Amygdala (tissue), 56 donors: ENCODE measurements at places on chromosomes 11 and 22.

DNA sequence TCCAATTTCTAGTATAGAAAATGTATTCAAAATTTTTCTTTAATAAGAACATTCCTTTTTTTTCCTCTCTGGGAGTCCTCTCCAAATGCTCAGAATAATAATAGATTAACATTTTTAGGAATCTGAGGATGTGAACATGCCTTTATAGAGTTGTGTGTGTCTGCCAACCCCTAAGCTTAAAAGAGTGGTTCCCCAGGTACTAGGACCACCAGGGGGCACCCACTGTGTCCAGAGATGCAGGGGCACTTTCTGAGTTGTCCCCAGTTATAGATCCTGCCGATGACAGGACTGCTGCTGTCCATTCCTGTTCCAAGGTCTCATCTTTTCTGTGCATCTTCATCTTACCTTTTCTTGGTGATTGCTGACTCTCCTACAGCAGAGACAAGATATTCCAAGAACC, 27.0 kb upstream of the MICAL2 start:
- DNase-seq: no peak

GRCh38 chr11:75100314-75100713, 3.6 kb upstream of the OR2AT4 start:
- no peak for DNase-seq

GRCh38 chr11:86987679-86988078, 32.5 kb upstream of the FZD4 start:
- DNase-seq: no peak

- DNase-seq: peak; percentile 88
Measured at GRCh38 chr22:43151251-43152002, at the start of gene TSPO. Gene TSPO (plus strand): TSS chr22:43151559. CDS start chr22:43159239, 7,680 bp downstream.

- DNase-seq: no peak
Measured at GRCh38 chr22:39526736-39527171, 5.8 kb downstream of the RPS19BP1 start.

GRCh38 chr11:35998634-35999033, 54.8 kb downstream of the LDLRAD3 start:
- no peak for DNase-seq

- DNase-seq: no peak
Measured at GRCh38 chr22:23938328-23939016, 22.5 kb downstream of the GSTT2B start.

DNA sequence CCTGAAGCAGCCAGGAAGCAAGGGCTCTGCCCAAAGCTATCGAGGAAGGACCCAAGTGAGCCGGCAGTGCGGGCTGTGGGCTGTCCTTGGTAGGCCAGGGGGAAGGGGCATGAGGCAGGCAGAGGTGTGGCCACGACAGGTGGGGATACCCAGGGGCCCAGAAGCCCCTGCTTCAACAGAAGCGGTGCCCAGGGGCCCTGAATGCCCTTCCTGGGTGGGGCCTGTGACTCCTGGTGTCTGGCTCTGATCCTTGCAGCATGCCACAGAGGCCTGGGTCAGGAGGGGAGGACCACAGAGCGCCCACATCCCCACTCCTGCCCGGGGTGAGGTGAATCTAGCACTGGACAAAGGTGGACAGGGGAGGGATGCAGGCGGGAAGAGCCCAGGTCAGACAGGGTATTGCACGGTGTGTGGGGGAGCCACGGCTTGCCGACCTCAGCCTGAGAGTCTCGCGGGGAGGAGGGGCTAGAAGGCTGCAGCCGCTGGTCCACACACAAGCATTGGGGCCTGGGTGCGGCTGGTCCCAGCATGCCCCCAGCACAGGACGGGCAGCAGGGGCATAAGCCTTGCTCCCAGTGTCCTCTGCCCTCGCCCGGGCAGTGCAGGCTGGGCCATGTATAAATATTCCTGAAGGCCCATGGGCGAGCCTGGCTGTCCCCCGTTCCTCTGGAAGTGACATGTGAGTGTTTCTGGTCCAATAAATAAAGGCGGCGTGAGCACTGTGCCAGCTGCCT, 19.0 kb downstream of the MAFF start:
- no peak for DNase-seq

DNA sequence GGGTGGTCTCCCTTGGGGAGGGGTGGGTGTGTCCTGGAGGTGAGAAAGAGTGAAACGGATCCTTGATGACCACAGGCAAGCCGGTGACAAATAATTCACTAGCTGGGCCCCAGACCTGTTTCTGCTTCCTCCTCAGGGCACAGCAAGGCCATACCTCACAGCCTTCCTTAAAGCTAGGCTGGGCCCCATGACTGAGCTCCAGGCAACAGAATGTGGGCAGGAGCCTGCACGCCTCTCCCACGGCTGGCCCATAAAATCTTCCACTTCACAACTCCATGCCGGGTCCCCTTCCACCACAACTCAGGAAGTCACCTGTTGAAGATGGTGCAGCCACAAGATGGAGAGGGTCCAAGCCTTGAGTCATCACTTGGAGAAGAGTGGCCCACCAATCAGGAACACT, 23.9 kb downstream of the SLC22A12 start:
- DNase-seq: no peak

DNA sequence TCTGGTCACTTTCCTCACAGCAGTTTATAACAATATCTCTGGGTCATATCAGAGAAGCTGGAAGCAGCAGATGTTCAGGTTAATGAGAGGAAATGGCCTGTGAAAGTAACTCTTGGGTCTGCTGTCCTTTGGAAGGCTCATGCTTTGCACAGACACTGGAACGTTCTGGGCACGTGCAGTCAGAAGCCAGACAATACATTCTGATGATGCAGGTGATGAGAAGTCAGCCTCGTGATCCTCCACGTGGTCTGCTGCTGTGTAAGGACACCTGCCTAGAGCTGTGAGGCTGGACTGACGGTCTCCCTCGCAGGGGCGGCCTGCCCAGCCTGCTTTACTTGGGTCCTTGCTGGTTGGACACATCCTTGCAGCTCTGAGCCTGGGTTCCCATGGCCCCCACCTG, 18.8 kb upstream of the ADORA2A start:
- DNase-seq: no peak

- DNase-seq: no peak
Measured at GRCh38 chr11:93498641-93499040, 44.5 kb downstream of the SMCO4 start.

GRCh38 chr22:33920197-33920540, at the start of gene LARGE1:
Gene LARGE1 (minus strand): TSS chr22:33920476.
- peak; percentile 38 for DNase-seq

DNA sequence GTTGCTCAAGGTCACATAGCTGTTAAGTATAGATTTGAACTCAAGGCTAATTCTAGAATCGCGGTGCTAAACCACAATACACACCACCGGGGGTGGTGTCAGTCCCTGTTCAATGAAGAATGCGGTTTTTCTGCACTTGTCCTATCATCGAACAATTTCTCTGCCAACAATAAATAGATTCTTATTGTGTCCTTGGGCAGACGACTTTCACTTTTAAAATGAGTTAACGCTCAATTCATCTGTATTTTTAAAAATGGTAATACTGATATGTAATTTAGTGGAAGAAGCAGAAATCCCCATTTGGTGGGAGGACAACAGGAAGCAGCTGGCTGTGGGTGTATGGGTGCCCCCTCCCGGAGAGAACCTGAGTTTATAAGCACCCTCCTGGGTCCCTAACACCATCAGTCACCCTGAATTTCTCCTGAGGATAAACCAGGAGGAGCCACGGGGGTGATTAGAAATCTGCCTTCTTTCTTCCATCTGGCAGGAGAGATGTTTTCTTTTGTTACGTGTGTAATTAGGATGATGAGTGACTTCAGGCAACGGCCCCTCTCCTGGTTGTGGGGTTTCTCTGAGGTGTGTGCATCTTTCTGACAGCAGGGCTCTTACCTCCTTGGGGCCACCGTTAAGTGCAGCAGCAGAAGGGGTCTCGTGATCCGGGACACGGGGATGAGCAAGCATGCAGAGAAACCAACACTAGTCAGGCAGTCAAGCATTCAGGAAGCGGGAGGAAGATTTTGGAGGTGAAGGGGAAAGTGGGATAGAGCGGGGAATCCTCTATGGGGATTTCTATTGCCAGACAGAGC, 87.7 kb downstream of the GRAMD1B start:
- no peak for DNase-seq

GRCh38 chr11:34308913-34309585, 48.8 kb downstream of the ABTB2 start:
- no peak for DNase-seq

DNA sequence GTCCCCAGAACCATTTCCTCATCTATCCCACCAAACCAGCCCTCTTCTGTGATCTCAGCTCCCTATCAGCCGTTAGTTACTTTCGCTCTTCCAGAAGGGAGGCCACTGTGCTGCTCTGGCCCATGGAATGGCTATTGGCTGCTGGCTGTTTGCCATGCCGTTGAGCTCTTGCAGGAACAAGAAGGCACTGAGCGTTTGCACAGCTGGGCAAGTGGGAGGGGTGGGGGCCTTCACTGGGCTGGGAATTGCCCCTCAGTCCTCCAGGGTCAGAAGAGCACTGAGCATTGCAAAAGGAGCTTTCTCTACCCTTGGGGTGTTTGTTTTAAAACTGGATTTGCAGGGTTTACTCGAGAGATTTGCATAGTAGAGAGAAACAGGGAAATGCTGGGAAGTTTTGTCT, 129.0 kb upstream of the PARVA start:
- DNase-seq: no peak

GRCh38 chr11:27213232-27213660, 149.8 kb downstream of the CCDC34 start:
- DNase-seq: no peak

DNA sequence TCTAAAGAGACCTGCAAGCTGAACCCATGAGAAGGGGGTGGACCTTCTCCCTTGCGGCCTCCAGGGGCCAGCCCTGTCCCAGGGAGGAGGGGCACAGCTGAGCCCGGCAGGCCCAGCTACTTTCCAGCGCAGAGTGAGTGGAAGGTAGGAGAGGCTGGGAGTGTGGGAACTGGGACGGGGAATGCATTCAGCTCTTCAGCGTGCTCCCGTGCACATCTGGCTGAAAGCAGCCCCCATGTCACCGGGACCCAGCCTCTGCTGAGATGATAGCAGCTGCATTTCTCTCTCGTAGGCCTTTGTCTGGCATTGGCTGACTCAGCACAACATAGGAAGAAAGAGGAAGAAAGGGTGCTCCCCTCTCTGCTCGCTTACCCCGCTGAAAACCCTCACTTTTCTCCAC, 951.5 kb downstream of the TBC1D22A start:
- no peak for DNase-seq

- DNase-seq: no peak
Measured at GRCh38 chr11:75238595-75239440, 1.8 kb upstream of the TPBGL start.

GRCh38 chr11:92495107-92495793, 270.6 kb downstream of the FAT3 start:
- no peak for DNase-seq

- DNase-seq: no peak
Measured at GRCh38 chr22:46525389-46526243, 11.8 kb downstream of the CELSR1 start.

GRCh38 chr11:24514219-24514594, 17.4 kb downstream of the LUZP2 start:
- DNase-seq: no peak

- no peak for DNase-seq
Measured at GRCh38 chr11:30504468-30504867, 81.7 kb downstream of the MPPED2 start.

GRCh38 chr22:17931400-17931825, 92.9 kb downstream of the MICAL3 start:
- no peak for DNase-seq

DNA sequence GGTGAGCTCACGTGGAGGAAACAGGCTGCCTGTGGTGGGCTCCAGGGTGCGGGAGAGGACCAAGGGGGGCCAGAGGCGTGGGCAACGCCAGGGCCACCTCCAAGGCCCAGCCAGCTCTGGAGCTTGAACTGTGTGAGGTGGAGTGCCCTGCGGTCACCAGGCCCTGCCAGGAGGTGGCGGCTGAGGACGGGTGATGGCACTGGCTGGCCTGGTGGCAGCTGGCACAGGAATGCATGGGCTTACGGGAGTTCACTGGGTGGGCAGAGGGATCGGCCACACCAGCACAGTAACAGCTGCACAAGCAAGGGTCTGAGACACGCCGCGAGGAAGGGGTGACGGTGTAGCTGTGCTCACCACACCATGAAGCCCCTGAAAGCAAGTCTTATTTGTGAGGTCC, 15.8 kb downstream of the TOLLIP start:
- DNase-seq: peak; percentile 47

GRCh38 chr11:1936781-1937615, 10.1 kb upstream of the MRPL23 start:
- no peak for DNase-seq

DNA sequence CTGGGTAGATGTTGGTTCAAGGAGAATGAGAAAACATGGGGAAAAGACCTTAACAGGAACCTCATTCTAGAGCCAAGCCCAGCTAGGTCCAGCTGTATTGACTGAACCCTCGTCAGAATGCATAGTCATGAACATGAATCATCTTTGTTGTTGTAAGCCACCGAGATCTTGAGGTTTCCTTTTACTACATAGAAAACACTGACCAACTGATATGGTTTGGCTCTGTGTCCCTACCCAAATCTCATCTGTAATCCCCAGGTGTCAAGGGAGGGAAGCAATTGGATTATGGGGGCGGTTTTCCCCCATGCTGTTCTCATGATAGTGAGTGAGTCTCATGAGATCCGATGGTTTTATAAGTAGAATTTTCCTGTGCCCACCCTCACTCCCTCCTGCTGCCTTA, 19.4 kb upstream of the PHOX2A start:
- DNase-seq: no peak

GRCh38 chr22:37065180-37065579, 13.6 kb downstream of the KCTD17 start:
- no peak for DNase-seq

GRCh38 chr11:78350091-78350645, 67.5 kb downstream of the GAB2 start:
- DNase-seq: peak; percentile 25

- DNase-seq: no peak
Measured at GRCh38 chr11:130389335-130389935, 39.0 kb downstream of the ADAMTS8 start.

DNA sequence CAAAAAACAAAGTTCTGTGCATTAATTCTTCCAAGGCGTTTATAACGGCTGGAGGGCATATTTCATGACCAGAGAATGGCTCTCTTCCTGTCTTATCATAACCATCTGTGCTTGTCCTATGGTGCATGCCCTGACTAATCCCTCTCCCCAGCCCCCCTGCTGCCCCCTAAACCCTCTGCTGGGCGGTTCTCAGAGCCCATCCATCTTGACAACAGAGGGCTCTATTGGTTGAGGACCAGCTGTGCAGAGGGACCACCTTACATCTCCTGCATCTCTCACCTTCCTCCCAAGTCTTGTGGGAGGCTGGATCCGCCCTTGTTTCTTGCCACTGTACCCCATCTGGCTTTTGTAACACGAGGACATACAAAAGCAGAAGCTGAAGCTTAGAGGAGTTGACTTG, 282.1 kb downstream of the MIAT start:
- DNase-seq: no peak

- no peak for DNase-seq
Measured at GRCh38 chr11:134862587-134863195, 450.6 kb upstream of the B3GAT1 start.

DNA sequence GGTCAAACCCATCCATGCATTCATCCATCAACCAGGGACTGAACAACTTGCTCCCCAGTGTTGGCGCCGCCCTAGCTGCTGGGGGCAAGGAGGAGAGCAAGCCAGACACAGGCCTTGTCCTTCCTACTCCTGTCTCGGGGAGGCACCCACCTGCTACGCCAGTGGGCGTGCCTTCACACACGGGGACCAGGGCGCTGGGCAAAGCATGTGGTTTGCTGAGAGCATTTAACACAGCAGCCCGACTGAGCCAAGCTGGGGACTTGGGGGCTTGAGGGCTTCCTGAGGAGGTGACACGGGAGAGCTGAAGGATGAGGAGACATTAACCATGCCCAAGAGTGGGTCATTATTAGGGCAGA, 30.6 kb downstream of the CACNA1I start:
- DNase-seq: no peak

- no peak for DNase-seq
Measured at GRCh38 chr11:70891844-70892380, 360.5 kb downstream of the SHANK2 start.
